ENCODE measurements at places on chromosomes 11 and 22.
A peak's percentile ranks its signal among the peaks of the same experiment; 100 is the strongest.

DNA sequence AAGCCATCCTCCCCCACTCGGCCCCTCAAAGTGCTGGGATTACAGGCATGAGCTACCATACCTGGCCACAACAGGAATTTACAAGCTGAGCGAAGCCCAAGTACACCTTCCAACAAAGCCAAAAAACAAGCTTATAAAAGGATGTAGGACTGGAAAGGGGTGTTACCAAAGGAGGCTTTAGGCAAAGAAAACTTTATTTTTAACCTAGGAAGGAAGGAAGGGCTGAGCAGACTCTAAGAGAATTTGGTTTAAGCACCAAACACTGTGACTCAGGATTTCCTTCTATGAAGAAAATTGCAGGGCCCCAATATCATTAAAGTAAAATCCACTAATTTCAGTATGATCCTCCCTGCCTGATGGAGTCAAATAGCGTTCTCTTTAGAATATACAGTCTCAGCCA is 12.1 kb downstream of the DENND5A start:
- no peak for DNase-seq

- no peak for DNase-seq
These were observed 3.5 kb upstream of the PIK3C2A start for GRCh38 chr11:17211286-17211685.

DNA sequence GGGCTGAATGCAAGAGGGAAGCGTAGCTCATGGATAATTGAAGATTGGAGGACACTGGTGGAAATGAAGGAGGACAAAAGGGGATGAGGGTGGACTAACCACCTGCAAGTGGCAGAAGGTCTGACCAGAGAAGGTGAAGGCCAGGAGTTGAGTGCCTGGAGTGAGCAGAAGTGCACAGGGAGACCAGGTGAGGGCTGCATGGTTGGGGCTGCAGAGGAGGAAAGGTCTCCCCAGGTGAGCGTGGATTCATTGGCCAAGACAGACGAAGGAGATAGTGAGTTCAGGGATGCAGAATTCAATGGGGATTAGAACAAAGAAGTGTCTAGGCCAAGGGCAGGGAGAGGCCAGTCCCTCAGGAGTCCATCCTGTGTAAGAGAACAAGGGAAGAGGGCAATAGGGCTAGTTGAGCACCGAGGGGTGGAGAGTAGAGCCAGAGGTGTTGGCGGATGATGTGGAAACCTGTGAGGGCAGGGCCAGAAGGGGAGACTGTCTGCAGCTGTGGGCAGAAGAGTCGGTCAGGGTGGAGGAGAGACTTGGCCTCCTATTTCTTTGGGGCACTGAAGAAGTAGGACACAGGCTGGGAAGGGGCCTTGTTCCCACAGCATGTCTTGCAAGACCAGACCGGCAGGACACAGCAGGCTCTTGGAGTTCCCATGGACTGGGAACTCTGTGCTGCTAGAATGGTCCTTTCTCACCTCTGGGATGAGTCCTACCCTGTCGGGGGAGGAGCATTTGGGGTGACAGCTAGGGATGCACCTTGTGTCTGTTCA is 6.7 kb downstream of the TRIM29 start:
- DNase-seq: no peak

GRCh38 chr22:18110194-18110953 is at the start of gene TUBA8:
Gene TUBA8 (plus strand): TSS chr22:18110809. CDS start chr22:18110866, 57 bp downstream.
- DNase-seq: no peak

DNA sequence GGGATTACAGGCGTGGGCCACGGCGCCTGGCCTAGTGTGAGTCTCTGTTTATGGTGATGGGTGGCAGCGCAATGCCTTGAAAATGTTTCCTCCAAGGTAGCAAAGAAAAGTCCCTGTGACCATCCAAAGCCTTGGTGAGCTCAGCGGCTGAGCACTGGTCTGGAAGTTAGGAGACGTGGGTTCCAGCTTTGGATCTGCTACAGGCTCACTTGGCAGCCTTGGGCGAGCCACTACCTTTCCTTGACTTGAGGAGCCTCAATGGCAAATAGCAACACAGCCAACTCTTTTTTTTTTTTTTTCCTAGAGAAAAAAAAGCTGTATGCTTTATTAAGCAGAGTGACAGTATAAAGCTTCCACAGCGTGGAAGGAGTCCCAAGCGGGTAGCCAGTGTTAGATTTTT is 61.3 kb upstream of the RASD2 start:
- DNase-seq: no peak

DNA sequence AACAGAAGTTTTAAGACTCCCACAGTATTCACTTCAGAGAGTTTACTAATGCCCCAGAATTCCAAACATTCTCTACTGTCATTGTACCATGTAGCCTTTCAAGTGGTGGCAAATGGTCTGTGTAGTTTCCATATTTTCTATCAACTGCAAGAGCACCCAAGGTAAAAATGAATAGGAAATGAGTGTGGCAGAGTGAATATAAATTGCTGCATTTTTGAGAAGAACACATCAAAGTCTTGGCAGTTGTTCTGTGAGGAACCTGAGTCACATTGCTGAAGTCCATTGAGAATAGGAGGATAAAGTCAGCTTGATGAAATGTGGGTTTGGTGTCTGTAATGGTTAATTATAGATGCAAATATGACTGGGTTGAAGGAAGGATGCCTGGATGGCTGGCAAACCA is 193.6 kb downstream of the AASDHPPT start:
- no peak for DNase-seq

- no peak for DNase-seq
These were observed 147.9 kb upstream of the LUZP2 start for GRCh38 chr11:24348908-24349307.

DNA sequence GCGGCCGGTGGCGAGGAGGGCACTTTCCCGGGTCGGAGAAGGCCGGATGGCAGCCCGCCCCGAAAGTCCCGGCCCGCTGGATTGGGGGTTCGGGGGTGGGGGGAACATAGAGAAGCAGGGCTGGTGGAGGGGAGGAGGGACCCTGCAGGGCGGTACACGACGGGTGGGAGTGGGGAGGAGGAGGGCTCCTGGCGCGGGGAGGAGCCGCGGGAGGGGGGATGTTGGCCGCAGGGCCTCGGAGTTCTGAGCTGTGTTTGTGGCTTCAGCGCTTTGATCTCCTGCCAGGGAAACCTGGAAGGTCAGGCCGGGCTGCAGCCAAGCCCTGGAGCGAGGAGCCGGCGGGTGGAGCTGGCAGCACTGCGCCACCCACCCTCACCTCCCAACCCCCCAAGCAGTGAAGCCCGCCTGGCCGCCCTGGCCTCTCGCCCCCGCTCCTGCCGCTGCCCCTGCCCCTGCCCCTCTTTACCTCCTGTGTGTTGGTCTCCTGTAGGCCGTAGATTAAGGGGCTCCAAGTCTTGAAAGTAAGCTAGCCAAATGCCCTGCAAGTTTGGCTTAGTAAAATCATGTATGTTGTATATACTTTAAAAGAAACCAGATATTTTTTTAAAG is 30.9 kb downstream of the C22orf31 start:
- peak; percentile 93 for DNase-seq

DNA sequence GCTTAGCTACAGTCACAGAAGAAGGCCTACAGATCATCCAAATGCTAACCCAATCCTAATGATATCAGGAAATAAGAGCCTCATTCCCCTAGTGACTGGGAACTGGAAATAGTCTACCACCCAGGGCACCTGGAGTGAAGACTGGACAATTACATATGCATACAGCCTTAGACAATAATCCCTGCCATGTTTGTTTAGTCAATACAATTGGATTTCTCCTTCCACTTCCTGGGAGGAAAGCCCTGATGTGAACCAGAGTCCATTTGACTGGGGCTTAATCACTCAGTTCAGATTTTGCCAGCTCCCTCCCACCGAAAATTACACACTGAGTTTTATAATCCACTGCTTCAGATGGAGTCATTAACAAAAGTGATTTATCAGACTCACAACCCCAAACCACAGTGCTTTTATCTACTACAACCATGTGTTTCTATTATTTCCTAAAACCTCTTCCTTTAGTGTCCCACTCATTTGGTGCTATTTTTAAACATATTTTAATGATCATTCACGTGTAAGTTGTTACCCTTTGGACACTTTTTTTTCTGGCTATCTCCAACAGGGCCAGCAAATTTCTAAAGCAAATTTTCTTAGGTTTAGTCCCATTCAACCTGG is 29.9 kb downstream of the CWF19L2 start:
- peak; percentile 9 for DNase-seq

GRCh38 chr22:26890870-26891269 is 233.5 kb downstream of the MIAT start:
- no peak for DNase-seq

DNA sequence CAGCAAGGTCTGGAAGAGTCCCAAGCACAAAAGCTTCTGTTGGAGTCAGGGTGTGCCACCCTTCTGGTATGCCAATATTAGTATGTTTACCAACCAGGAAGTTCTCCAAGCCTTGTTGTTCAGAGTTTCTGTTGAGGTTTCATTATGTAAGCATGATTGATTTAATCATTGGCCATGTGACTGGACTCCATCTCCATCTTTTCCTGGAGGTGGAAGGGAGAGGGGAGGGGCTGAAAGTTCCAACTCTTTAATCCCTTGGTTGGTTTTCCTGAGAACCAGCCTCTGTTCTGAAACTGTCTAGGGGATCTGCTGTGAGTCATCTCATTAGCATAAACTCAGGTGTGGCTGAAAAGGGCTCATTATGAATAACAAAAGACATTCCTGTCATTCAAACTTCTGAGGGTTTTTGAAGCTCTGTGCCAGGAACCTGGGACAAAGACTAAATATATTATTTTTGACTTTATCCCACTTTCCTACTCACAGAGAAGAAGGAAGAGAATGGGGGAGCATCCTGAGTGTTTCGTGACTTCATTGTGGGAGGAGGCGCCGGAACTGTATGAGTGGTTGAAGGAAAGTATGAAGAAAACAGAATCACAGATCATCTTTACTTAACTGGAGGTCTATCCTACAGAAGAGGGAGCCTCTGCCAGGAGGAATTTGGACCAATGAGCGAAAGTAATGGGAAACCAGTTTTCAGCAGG is 138.2 kb downstream of the NECTIN1 start:
- peak; percentile 62 for DNase-seq

DNA sequence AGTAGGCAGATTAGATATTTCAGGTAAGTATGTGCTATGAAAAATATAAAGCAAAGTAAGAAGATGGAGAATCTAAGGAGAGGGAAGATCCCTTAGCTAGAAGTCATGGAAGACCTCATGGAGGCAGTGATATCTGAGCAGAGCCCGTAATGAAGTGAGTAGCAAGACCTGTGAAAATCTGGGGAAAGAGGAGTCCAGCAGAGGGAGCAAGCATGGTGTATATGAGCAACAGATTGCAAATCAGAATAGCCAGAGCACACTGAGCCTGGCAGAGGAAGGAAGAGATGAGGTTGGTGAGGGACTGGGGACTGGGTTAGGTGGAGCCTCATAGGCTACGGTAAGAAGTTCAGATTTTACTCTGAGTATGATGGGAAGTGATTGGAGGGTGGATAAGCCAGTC is 9.4 kb downstream of the LHFPL7 start:
- DNase-seq: peak; percentile 28

DNA sequence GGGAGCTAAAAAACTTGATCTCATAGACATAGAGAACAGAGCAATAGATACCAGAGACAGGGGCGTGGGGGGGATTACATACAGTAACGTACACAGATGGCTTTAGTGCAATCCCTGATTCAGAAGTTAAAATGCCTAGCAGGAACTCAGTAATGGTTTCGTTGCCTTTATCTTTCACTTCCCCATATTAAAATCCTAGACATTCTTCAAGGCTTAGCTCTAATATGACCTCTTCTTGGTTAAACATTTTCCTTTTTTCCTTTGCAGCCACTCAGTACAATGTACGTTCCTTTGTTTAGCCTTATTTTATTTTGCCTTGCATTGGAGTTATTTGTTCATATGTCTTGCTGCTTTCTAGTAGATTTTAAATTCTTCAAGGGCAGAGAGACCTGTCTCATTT is 104.9 kb downstream of the C11orf87 start:
- peak; percentile 1 for DNase-seq

DNA sequence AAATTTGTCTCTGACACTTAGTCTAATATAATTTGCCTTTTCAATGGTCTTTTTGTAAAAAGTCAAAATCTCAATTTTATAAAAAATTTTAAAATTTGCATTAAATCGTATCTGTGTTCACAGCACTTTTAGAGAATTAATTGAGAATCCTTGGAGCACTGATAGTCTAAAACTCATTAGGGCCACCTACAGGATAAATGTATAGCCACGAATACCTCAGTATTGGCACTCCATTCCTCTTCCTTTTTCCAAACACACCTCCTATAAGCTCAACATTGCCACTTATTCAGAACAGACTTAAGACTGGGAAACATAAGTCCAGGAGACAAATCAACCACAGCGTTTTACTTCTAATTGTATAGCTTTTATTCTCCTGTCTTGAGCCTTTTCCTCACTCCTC is 776.0 kb upstream of the ARHGAP42 start:
- no peak for DNase-seq

DNA sequence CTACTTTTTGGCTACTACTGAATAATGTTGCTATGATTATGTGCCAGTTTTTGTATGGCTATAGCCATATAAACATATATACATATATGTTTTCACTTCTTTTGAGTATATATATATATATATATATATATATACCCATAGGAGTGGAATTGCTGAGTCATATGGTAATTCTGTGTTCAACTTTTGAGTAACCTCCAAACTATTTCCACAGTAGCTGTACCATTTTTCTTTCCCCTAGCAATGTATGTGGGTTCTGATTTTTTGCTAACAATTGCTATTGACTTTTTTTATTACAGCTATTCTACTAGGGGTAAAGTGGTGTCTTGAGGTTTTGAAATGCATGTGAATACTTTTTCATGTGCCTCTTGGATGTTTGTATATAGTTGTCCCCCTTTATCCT is 30.4 kb downstream of the CBL start:
- DNase-seq: peak; percentile 21

GRCh38 chr22:44586351-44586990 is 88.4 kb upstream of the RTL6 start:
- no peak for DNase-seq

DNA sequence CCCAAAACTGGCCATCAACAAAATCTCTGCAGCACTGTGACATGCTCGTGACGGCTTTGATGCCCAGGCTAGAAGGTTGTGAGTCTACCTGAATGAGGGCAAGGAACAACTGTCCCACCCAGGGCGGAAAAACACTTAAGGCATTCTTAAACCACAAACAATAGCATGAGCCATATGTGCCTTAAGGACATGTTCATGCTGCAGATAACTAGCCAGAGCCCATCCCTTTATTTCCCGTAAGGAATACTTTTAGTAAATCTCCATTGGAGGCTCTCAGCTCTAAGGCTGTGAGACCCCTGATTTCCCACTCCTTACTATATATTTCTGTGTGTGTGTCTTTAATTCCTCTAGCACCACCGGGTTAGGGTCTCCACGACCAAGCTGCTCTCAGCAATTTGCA is 3.4 kb downstream of the CHORDC1 start:
- no peak for DNase-seq

- DNase-seq: peak; percentile 29
These were observed 6.9 kb downstream of the MCAT start for GRCh38 chr22:43136255-43136654.

DNA sequence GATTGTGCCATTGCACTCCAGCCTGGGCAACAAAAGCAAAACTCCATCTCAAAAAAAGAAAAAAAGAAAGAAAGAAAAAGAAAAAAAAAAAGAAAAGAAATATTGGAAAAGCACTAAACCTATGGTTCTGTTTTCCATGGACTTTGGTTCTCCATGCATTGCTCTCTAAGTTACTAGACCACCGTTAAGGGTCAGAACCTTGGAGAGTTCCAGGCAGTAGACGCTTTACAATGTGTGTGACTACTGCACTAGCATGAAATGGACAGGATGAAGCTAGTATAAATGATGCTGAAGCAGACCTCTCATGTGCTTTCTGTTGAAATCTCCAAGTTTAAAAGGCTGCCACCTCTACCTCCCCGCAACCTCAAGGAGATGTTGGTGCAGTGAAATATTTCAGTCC is 63.5 kb downstream of the SIK2 start:
- DNase-seq: peak; percentile 69

GRCh38 chr11:23111527-23111926 is 251.3 kb upstream of the CCDC179 start:
- DNase-seq: no peak

GRCh38 chr11:66465373-66466224 is 1.1 kb upstream of the PELI3 start:
- DNase-seq: no peak

Data from amniotic epithelial cell (primary cell).